ENCODE measurements at places on chromosomes 2 and 18.

DNA sequence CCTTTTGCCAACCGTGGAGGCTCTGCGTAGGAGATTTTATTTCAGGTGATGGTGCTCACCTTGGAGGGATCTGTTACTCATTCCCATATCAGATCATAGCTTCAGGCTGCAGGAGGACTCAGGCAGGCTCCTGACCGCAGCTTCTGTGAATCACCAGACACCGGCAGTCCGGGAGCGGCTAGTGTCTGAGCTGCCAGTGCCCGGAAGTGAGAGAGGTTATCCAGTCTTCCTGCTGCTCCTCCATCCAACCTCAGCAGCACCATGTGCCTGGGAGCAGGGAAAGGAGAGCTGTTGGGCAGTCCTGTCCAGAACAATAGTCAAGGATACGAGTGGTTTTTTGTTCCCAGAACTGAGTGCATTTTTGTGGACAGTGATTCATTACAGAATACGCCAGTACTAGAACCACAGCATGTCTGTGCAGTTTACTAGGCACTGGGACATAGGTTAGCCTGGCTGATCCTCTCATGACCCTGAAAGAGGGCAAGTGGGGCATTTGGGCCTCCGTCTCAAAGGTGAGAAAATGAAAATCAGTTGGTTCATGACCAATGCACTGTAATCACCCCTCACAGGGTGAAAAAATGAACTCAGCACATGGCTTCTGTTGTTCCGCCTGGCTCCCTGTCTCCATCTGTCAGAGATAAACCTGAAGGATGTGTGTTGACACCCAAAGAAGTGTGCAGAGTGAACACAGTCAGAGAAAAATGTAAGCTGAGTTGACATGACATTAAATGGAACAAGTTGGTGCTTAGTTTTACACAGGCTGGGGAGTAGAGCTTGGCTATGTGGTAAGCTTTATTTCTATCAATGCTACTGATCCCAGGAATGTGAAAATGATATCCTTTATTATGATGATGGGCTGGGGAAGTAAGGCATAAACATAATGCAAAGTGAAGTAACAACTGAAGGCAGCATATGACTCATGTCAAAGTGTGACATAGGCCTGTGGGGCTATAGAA is 12.2 kb downstream of the FHOD3 start:
- DNase-seq, result peak; percentile 99

GRCh38 chr2:47035615-47036488 is 119.3 kb downstream of the STPG4 start:
- no peak for DNase-seq

DNA sequence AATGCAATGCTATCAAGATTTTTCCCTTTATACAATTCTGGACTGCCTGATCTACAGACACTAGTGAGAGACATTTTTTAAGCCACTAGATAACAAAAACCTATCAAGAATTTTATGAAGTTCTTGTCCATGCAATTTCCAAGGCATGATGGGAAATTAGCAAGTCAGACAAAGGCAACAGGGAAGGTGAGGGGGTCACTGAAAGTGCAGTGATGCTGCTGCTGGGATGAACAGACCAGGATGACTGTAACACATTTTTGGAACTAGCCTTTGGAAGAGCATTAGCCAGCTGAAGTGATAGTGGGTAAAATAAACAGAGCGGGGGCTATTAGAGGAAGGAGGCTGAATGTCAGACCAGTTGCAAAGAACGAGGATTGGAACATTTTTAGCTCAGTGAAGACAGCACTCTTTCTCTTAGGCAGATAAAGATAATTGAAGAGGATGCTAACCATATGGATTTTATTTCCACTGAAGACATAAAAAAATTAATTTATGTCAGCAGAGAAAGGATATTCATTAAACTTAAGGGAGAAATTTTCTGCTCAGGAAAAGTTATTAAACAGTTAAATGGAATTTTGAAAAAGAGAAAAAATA is 17.9 kb downstream of the NRXN1 start:
- no peak for DNase-seq

- DNase-seq, result no peak
These were observed 32.0 kb downstream of the BIN1 start for GRCh38 chr2:127074936-127075335.

- no peak for DNase-seq
These were observed 203.4 kb upstream of the ID2 start for GRCh38 chr2:8478471-8478793.

GRCh38 chr2:230739961-230740360 is 27.3 kb downstream of the CAB39 start:
- no peak for DNase-seq

- no peak for DNase-seq
These were observed 29.1 kb downstream of the PPM1B start for GRCh38 chr2:44197816-44198215.

- DNase-seq, result peak; percentile 49
These were observed 8.9 kb upstream of the SKOR2 start for GRCh38 chr18:47260120-47260923.

DNA sequence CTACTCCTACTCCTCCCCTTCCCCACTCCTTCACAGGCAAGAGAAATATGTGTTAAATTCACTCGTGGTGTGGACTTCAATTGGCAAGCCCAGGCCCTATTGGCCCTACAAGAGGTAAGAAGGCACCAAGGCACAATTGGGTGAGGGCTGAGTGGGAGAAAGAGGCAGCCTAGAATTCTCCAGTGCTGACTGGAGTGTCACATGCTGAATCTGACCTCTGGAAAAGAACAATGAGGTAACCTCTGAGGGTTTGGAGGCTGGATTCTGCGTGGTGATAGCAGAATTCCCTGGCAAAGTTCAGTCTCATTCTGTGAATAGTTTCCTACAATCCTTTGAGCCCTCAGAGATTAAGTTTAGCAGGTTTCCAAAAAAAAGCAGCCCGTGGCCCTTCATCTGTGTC is 6.9 kb downstream of the CENPA start:
- no peak for DNase-seq

DNA sequence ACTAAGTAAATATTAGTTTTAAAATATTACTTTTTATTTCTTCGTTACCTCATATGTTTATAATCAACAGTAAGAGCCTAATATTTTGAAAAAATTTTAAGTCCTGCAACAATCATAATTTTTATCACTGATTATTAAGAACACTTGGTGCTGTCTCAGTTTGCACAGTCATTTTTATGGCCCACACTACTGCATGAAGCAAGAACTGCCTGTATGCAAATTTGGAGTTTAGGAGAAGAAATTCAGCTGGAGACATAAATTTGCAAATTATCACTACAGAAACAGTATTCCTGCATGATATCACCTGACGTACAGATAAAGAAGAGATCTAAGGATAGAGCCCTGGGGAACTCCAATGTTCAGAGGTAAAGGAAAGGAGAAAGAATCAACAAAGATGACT is 144.1 kb upstream of the RBBP8 start:
- no peak for DNase-seq

- no peak for DNase-seq
These were observed 343.1 kb upstream of the LYPD1 start for GRCh38 chr2:133012847-133013734.

- no peak for DNase-seq
These were observed 16.1 kb downstream of the DYTN start for GRCh38 chr2:206701952-206702605.

DNA sequence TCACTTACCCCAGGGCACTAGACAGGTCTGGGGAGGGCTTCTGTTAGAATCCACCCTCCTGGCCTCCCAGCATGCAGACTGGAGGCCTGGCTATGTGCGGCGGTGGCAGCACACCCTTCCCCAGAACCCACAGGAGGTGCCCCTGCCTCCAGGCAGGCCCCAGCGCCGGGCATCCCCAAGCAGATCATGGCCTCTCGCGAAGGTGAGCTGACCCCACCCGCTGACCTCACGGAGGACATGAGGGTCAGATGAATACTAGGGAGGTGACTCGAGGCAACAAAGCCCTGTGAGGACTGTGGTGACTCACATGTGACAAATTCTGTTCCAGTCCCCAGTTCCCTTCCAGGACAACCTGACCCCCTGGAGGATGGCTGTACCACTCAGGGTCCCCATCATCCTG is 1.9 kb downstream of the MAB21L4 start:
- DNase-seq, result no peak

DNA sequence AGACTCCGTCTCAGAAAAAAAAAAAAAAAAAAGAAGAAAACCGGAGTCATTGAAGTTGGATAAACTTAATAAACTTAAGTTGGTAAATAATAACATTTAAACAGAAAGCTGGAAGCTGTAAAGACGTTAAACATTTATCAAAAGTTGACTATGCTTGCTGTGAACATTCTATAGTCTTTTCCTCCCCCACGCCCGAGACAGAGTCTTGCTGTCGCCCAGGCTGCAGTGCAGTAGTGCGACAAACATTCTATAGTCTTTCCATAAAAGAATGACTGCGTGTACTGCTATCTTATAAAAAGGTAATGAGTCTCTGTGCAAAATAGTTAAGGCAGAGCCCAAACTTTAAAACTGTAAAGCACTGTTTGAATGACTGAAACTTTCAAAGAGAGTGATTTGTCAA is 45.2 kb downstream of the PPP4R1 start:
- DNase-seq, result no peak

DNA sequence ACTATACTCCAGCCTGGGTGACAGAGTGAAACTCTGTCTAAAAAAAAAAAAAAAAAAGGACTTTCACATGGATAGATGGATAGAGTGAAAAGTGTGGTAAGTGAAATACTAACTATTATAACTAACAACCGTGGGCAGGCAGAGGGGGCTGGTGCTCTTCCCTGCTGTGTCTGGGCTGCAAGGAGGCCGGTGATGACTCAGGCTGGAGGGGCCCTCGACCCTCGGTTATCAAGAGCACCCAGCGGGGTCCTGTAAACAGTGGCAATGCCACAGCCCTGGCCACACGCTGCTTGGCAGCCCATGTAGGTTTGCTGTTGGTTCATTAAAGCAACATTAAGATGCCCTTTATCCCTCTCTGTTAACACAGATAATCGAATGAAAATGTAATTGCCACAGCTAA is 184.8 kb upstream of the RAB12 start:
- DNase-seq, result no peak

DNA sequence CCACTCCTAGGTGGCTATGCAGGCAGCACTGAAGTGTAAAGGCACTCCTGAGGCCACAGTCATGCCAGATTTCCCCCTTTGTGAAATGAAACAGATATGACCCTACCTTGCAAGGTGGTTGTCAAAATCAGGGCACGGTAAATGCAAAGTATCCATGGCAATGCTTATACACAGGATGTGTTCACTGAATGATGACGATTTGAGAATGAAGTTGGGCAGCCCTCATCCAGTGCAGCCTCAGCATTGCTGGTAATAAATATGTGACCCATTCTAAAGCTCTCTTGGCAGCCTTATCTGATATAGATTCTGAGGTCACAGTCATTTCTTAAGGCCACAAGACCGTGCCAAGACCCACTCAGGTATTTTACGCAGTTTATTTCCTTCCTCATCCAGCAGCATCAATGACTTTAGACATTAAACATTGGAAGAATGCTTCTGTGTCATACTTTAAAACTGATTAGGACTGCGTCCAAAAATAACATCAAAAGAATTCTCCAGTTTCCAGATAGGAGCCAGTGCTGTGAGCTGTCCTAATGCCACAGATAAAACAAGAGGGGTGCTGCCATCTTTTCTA is 125.5 kb upstream of the SERTAD2 start:
- DNase-seq, result peak; percentile 97

- no peak for DNase-seq
These were observed 32.0 kb downstream of the LPIN1 start for GRCh38 chr2:11778416-11778815.

DNA sequence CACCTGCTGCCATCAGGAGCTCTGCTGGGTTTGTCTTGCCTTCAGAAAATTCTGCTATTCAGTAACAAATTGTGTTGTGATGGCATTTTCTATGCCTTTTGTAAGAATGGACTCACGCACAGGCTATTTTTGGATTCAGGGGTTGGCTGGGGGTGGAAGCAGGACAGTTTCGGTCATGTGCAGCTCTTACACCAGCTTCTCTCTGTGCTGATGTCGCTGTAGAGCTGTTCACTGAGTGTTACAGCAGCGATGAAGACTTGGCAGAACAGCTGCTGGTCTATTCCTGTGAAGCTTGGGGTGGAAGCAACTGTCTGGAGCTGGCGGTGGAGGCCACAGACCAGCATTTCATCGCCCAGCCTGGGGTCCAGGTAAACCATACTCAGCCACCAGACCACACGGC is 49.2 kb downstream of the TRPM8 start:
- no peak for DNase-seq

GRCh38 chr2:136319651-136320050 is 201.7 kb upstream of the CXCR4 start:
- no peak for DNase-seq

DNA sequence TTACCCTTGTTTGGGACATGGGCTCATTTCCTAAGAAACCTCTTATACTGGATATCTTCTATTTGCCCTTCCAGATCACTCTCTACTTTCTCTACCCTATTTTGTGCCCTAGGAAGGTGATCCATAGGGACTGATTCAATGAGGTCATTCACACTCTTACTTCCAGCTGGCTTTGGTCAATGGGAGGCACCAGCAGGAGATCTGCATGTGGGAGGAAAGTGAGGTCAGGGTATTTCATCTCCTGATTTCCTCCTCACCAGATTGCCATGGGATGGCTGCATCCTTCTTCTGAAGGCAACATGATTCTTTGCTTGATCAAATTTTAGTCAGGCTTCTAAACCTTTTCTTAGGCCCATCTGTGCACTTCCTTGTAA is 15.2 kb downstream of the M1AP start:
- no peak for DNase-seq

GRCh38 chr2:69138247-69138772 is 125.3 kb downstream of the ANTXR1 start:
- peak; percentile 91 for DNase-seq

DNA sequence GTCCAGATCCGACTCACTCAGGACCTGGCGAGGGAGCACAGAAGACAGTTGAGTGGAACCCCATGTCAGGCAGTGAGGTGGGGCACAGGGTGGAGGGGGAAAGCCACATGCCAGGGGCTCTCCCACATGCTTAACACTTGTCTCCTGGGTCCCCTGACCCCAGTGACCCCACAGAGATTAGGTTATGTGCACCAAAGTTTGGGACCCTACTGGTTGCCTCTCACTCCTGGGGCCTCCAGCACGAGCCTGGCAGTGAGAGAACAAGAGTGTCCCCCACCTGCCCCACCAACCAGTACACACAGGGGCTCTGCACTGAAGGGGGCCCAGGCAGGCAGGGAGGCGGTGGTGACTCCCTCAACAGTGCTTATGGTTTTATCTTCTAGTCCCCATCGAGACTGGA is 58.3 kb downstream of the CIB4 start:
- no peak for DNase-seq

- DNase-seq, result no peak
These were observed 21.6 kb downstream of the ASB1 start for GRCh38 chr2:238448031-238448955.

- no peak for DNase-seq
These were observed 271.1 kb downstream of the PHLPP1 start for GRCh38 chr18:62986490-62986889.

DNA sequence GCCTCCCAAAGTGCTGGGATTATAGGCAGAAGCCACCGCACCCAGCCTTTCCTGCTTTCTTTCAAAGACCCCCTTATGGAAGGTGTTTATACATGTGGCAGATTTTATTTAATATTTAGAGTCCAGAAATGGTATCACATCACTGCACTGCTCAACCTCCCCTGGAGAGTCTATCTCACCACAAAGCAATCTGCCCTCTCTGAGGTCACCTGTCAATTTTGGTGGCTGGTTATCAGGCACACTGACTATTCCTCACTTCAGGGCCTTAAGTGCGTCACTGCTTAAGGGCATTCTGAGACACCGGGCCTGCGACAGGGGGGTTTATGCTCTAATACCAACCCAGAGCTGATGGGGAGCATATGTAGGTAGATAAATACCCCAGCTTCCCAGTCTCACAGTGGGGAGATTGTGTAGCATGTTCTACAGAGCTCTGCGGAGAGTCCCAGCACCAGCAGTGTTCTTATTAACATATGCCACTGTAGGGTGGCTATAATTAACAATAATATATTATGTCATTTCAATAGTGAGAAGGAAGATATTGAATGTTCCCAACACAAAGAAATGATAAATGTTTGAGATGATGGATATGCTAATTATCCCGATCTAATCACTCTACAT is 42.7 kb upstream of the ZDBF2 start:
- no peak for DNase-seq

Measured in fibroblast of skin of right biceps (primary cell).